ENCODE measurements at places on chromosomes 16 and 17. TPM values are rescaled to one million over a fixed set of nuclear protein-coding genes. Genes with fewer than 3 reads are reported as not detected.
A peak's percentile ranks its signal among the peaks of the same experiment; 100 is the strongest.

DNA sequence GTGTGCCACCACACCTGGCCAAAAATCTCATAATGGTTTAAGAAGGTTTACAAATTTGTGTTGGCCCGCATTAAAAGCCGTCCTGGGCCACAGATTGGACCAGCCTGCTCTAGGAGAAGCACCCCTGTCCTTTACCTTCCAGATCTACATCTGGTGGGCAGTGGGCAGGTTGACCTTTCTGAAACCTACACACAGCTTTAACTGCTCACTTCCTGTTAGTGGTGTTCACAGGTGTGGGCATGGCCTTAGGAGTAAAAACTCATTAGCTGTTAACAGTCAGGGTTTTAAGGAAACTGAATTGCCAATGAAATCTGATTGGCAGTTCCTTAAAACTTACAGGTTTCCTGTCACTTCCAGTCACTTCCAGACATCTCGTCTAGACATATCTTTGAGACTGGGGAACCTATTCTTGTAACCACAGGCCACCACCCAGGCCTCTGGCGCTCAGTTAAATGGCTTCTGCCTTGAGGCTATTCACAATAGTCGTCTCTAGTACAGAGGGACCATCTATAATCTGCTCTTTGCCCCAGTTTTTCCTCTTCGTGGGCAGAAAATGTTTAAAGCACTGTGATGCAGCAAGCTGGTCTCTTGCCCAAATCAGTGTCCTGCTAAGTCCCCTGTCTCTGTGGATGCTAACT, 29.3 kb downstream of the GNGT2 start:
- H3K4me1 ChIP-seq: peaks cover 11% of the 10 kb centered on the region
- H3K27me3 ChIP-seq: no peaks in the 10 kb centered on the region
- H3K4me3 ChIP-seq: no peak overlapping the region

GRCh38 chr16:59878479-59878878, 1144.4 kb upstream of the GOT2 start:
- H3K4me1 ChIP-seq: no peaks in the 10 kb centered on the region
- no peaks in the 10 kb centered on the region for H3K36me3 ChIP-seq
- no peak for DNase-seq
- no peak overlapping the region for H3K27ac ChIP-seq
- no peaks in the 10 kb centered on the region for H3K27me3 ChIP-seq

DNA sequence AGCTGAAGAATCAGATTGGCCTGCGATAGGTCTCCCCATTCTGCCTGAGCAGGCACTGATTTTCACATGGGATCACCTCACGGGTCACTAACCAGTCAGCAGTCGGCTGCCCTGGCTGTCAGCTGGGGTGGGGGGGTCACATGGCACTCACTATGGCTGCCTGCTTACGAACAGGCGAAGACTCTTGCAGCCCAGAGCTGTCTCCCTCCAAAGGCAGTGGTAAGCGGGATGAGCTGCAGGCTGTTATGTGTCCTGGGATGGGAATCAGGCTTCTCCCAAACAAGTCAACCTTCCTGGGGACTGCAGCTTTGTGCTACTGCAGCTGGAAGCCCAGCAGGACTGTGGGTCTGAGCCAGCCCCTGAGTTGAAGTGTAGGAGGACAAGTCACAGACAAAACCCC, 29.0 kb upstream of the ADORA2B start:
- H3K4me3 ChIP-seq: no peak overlapping the region
- no peaks in the 10 kb centered on the region for H3K36me3 ChIP-seq
- peaks cover 25% of the 10 kb centered on the region for H3K4me1 ChIP-seq
- H3K27me3 ChIP-seq: peaks cover 25% of the 10 kb centered on the region

GRCh38 chr16:1424028-1424427, 3.5 kb upstream of the UQCC4 start:
- H3K27ac ChIP-seq: no peak overlapping the region
- no peak overlapping the region for H3K4me3 ChIP-seq
- DNase-seq: no peak
- H3K36me3 ChIP-seq: peaks cover 8% of the 10 kb centered on the region
- no peaks in the 10 kb centered on the region for H3K27me3 ChIP-seq
- H3K4me1 ChIP-seq: peaks cover 24% of the 10 kb centered on the region

- DNase-seq: peak; percentile 61
- H3K27me3 ChIP-seq: peaks cover 4% of the 10 kb centered on the region
- H3K4me3 ChIP-seq: peak overlapping the region; percentile 88
- peaks cover 19% of the 10 kb centered on the region for H3K36me3 ChIP-seq
These were observed 500 bp downstream of the MAF start for GRCh38 chr16:79599837-79600637.

- peak overlapping the region; percentile 98 for H3K27ac ChIP-seq
- peaks cover 58% of the 10 kb centered on the region for H3K36me3 ChIP-seq
- no peak for DNase-seq
- no peaks in the 10 kb centered on the region for H3K27me3 ChIP-seq
These were observed 113.8 kb upstream of the CHMP6 start for GRCh38 chr17:80877729-80878303.

DNA sequence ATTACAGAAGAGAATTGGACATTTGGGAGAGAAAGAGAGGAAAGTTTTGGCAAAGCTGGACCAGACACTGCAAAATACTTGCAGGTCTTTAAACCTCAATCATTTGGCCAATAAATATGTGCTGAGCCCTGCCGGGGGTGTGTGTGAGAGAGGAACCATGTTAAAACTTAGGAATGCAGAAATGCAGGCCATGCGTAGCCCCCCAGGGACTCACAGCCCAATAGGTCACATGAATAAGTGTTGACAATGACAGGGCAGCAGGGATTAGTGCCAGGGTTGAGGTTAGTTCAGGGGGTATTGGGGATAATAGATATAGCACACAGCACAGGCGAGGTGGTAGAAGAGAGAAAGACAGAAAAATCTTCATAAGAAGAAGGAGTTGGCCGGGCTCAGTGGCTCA, 113.3 kb upstream of the ADAMTS18 start:
- H3K4me3 ChIP-seq: no peak overlapping the region
- no peak for DNase-seq
- H3K4me1 ChIP-seq: no peaks in the 10 kb centered on the region
- no peaks in the 10 kb centered on the region for H3K27me3 ChIP-seq

DNA sequence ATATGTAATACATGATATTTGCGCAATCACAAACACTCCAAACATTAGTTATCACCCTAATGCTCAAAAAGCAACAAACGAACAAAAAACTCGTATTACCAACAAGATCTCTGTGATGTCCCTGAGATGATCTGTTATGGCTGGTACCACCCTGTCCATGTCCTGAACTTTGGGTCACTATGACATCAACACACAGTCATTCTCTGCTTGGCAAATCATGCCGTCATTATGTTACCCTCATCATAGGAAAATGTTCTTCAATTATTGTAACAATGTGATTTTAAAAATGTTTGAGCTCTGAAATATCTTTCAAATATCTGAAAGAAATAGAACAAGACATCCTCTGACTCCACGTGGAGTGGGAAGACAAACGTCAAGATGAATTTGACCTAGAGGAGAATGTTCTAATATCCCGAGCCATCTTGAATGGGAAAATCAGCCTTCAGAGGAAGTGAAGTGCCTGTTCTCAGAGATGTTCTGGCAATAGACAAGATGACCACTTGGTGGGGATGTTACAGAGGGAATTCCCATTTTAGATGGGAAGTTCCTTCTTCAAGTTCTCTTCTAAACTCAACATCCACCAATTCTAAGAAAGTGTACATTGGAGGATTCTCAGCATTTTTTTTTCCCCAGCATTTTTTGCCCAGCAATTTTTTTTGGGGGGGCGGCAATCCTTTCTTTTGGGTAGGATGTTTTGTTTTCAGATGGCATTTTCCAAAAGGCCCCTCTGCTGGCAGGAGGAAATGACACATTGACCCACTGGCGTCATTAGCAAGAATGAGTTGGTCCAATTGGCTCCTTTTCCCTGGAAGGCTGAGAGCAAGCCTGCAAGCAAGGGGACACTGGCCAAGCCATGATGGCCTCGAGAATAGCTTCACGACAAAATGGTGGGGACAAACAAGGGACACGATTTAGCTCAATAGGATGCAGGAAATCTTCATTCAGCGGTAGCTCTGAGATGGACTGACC, 3.7 kb upstream of the HSD17B2 start:
- H3K4me1 ChIP-seq: no peaks in the 10 kb centered on the region
- H3K27me3 ChIP-seq: peaks cover 14% of the 10 kb centered on the region
- no peaks in the 10 kb centered on the region for H3K36me3 ChIP-seq
- no peak for DNase-seq

- H3K36me3 ChIP-seq: peaks cover 35% of the 10 kb centered on the region
- no peak for DNase-seq
- H3K4me3 ChIP-seq: no peak overlapping the region
- H3K27me3 ChIP-seq: no peaks in the 10 kb centered on the region
- no peak overlapping the region for H3K27ac ChIP-seq
These were observed 52.0 kb downstream of the ABHD15 start for GRCh38 chr17:29514792-29515191.

DNA sequence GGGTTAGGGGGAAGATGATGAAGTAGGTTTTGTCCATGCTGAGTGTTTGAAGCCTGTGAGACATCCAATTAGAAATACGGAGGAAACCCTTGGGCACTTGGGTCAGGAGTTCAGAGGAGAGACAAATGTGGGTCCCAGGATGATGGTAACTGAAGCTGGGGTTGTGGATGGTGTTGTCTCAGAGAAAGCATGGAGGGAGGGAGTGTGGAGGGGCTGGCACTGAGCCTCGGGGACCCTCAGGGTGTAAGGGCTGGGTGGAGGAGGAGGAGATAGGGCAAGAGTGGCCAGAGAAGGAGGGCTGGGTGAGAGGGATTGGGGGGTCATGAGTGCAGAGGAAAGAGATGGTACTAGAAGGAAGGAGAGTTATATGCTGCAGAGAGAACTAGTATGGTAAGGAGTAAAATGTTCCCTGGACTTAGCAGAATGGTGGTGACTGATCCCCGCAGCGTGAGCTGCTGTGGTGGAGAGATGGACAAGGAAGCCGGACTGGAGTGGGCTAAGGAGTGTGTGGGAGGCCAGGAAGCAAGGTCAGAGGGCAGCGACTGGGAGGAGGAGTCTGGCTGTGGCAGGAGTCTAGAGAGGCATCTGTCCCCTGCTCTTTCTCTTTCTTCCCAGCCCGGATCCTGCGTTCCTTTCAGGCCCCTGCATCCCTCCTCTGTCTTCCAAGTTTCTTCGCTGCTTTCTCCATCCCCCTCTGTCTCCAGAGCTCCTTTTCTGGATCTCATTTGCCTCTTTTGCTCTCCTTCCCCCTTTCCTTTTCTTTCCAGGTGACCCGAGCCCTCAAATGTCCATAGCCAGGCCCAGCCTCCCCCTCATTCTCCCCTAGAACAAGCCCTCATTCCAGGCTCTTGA, 3.9 kb upstream of the COL1A1 start:
- H3K36me3 ChIP-seq: no peaks in the 10 kb centered on the region
- no peak overlapping the region for H3K4me3 ChIP-seq
- H3K27me3 ChIP-seq: peaks cover 80% of the 10 kb centered on the region
- DNase-seq: no peak

PRAC2 gene
- total RNA-seq: not detected

TNFRSF17 gene
- not detected for total RNA-seq

SLX4 gene
- total RNA-seq: 24.6 TPM

ATP1B2 gene
- total RNA-seq: 0.47 TPM

ACAP1 gene
- total RNA-seq: 712 TPM

C16orf92 gene
- total RNA-seq: not detected

C17orf100 gene
- total RNA-seq: 1.4 TPM
